ENCODE measurements at places on chromosomes 5 and 9. TPM values are rescaled to one million over a fixed set of nuclear protein-coding genes. Genes with fewer than 3 reads are reported as not detected.

The PTAR1 gene
- 19.6 TPM for total RNA-seq

The PCDHGC3 gene
- 6.8 TPM for total RNA-seq

The DRD1 gene
- total RNA-seq, result 0.77 TPM

The C8G gene
- 1.1 TPM for total RNA-seq

The SURF4 gene
- 210 TPM for total RNA-seq

The CDX1 gene
- not detected for total RNA-seq

The NR4A3 gene
- total RNA-seq, result 3.2 TPM

The PCDHB11 gene
- 0.11 TPM for total RNA-seq

The SUB1 gene
- total RNA-seq, result 257 TPM

The LTC4S gene
- 0.26 TPM for total RNA-seq

The SEMA6A gene
- 0.05 TPM for total RNA-seq

The NR6A1 gene
- 1.9 TPM for total RNA-seq

The PCDHB2 gene
- total RNA-seq, result 3.3 TPM

The GARIN3 gene
- not detected for total RNA-seq

The CER1 gene
- not detected for total RNA-seq

The EIF4E1B gene
- total RNA-seq, result not detected

The SEPTIN8 gene
- 16.5 TPM for total RNA-seq

The DMRTA1 gene
- total RNA-seq, result 1.1 TPM

The SLC46A2 gene
- not detected for total RNA-seq
